ENCODE measurements at places on chromosomes 2 and 18. TPM values are rescaled to one million over a fixed set of nuclear protein-coding genes. Genes with fewer than 3 reads are reported as not detected.

IL36RN gene
- total RNA-seq: 1.0 TPM

- H3K27me3 ChIP-seq: no peaks in the 10 kb centered on the region
- DNase-seq: no peak
- no peaks in the 10 kb centered on the region for H3K36me3 ChIP-seq
Observed at GRCh38 chr2:202682274-202682673, 47.5 kb downstream of the FAM117B start.

- no peak overlapping the region for H3K4me3 ChIP-seq
- H3K27me3 ChIP-seq: no peaks in the 10 kb centered on the region
- peaks cover 61% of the 10 kb centered on the region for H3K4me1 ChIP-seq
- 0 out of 2 replicates have a peak, but pooled peaks cover 3% of the 10 kb centered on the region for H3K36me3 ChIP-seq
- H3K27ac ChIP-seq: peak overlapping the region; percentile 4
- DNase-seq: peak; percentile 21
Observed at GRCh38 chr2:220277445-220277975, 650.1 kb downstream of the SLC4A3 start.

DNA sequence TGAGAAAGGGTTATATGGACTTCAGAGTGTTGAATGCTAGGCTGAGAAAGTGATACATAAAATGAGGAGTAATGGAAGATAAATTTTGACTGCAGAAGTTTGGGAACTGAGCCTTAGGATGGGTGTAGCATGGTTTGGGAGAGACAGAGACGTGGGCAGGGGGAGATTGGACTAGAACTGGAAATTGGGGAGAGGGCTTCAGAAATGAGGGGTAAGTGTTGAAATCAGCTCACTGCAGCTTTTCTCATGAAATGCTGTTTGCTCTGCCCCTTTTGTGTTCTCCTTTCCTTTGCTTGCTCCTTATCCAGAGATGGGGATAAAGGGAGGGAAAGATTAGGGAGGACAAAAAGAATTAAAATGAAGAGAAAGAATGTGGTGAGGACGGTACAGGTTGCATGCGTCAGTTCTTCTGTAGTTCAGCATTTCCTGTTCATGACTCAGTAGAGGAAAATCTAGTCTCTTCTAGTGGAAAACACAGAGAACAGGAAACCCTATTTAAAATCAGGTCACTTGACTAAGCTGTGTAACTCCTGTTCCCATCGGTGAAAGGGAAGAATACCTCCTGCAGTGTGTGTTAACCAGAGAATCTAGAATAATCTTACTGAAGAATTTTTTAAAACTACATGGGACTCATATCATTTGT, 105.6 kb downstream of the CRIM1 start:
- H3K36me3 ChIP-seq: peaks cover 13% of the 10 kb centered on the region
- peak overlapping the region; percentile 79 for H3K27ac ChIP-seq
- no peaks in the 10 kb centered on the region for H3K27me3 ChIP-seq
- DNase-seq: no peak

GPR148 gene
- total RNA-seq: not detected

DNA sequence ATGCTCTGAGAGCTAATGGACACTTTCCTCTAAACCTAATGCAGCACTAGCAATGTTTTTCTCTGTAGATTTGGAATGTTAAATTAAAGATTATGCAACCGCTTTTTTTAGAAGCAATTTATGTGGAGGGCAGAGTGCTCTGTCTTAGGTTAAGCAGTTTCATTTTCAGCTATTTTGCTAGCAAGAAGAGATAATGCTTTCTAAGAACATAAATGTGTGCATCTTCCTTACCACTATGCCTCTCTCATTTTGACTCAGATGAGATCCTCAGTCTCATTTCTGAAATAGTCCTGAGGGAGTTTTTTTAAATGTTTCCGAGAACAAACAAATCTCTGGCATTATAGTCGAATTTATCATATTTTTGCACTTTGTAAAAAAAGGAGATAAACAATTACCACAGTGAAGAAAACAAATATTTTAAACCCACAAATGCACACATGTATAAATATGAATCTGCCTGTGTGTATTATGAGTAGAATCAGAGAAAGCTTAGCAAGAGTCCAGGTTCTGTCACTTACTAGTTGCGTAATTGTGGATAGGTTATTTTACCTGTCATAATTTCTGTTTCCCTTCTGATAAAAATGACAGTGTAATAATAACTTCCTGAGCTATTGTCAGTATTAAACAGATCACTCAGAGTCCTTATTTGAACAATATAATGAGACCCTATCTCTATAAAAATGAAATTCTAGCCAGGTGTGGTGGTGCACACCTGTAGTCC, 207.7 kb upstream of the CRIM1 start:
- no peaks in the 10 kb centered on the region for H3K36me3 ChIP-seq
- no peak overlapping the region for H3K27ac ChIP-seq
- no peak overlapping the region for H3K4me3 ChIP-seq
- H3K27me3 ChIP-seq: no peaks in the 10 kb centered on the region

SPATA3 gene
- total RNA-seq: not detected

- DNase-seq: no peak
- H3K36me3 ChIP-seq: no peaks in the 10 kb centered on the region
- H3K27me3 ChIP-seq: peaks cover 41% of the 10 kb centered on the region
Observed at GRCh38 chr2:10831400-10831985, 18.9 kb upstream of the PDIA6 start.

DNA sequence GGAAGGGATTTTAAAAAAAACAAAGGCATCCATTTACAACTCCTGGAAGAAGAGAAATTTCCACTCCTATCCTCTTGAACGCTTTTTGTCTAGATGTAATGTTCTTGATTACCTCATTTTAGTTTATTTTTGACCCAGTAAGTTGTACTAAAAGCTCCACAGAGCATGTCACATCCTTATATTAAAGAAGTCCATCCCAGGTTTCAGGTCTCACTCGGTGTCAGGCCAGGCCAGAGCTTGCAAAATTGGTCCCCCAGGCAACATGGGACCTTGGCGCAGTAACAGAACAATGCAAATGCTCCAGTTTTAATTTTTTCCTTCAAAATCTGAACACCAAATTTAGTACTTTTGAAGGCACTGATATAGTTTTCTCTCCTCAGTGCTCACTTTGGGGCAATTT, 218.4 kb upstream of the REV1 start:
- no peaks in the 10 kb centered on the region for H3K4me1 ChIP-seq
- H3K36me3 ChIP-seq: no peaks in the 10 kb centered on the region
- peaks cover 59% of the 10 kb centered on the region for H3K27me3 ChIP-seq
- DNase-seq: no peak

RAMP1 gene
- 48.5 TPM for total RNA-seq

BOK gene
- 72.8 TPM for total RNA-seq

GRCh38 chr2:108786008-108786353, 590 bp upstream of the CCDC138 start:
- H3K27ac ChIP-seq: peak overlapping the region; percentile 36
- H3K4me3 ChIP-seq: peak overlapping the region; percentile 89
- peaks cover 5% of the 10 kb centered on the region for H3K36me3 ChIP-seq
- H3K4me1 ChIP-seq: peaks cover 21% of the 10 kb centered on the region

- H3K4me1 ChIP-seq: peaks cover 62% of the 10 kb centered on the region
- H3K27ac ChIP-seq: no peak overlapping the region
- H3K4me3 ChIP-seq: no peak overlapping the region
- H3K27me3 ChIP-seq: no peaks in the 10 kb centered on the region
- H3K36me3 ChIP-seq: no peaks in the 10 kb centered on the region
Observed at GRCh38 chr18:56165601-56166355, 472.6 kb downstream of the TXNL1 start.

GRCh38 chr2:25103287-25103871, 61.5 kb downstream of the EFR3B start:
- H3K4me3 ChIP-seq: no peak overlapping the region
- DNase-seq: no peak
- peaks cover 13% of the 10 kb centered on the region for H3K4me1 ChIP-seq
- H3K27ac ChIP-seq: no peak overlapping the region

DNA sequence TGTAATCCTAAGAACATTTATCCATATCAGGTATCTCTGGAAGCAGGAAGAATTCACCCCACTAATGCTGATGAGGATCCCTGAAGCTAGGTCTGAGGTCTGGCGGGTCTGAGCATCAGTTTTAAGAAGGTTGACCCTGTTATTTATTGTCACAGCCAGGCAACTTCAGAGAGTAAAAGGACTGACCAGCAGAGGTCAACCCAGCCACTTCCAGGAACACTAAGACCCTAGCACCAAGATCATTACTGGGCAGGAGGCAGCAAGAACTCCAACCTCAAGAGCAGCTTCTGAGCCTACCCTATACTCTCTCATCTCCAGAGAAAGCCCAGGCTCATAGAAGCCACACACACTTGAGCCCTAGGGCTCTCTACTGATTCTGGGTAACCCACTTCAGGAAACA, 901.4 kb downstream of the DCDC2C start:
- no peak overlapping the region for H3K4me3 ChIP-seq
- H3K27me3 ChIP-seq: no peaks in the 10 kb centered on the region
- no peak for DNase-seq
- no peaks in the 10 kb centered on the region for H3K4me1 ChIP-seq
- H3K36me3 ChIP-seq: no peaks in the 10 kb centered on the region

ZNF514 gene
- 21.7 TPM for total RNA-seq

DNA sequence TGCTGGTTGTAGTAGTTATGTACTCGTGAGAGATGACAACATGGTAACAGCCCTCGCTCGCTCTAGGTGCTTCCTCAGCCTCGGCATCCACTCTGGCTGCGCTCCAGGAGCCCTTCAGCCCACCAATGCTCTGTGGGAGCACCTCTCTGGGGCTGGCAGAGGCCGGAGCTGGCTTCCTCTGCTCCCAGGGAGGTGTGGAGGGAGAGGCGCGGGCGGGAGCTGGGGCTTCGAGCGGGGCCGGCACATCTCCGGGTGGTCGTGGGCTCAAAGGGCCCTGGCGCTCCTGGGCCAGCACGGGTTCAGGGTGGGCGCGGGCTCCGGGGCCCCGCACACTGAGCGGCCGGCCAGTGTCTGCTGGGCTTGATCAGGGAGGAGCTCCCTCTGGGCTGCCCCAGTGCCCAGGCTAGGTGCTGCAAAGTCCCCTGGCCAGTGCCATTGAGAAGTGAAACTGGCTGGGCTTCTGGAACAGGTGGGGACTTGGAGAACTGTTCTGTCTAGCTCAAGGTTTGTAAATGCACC, 1012.1 kb downstream of the CNTNAP5 start:
- no peak for DNase-seq
- no peak overlapping the region for H3K27ac ChIP-seq
- H3K27me3 ChIP-seq: no peaks in the 10 kb centered on the region
- no peaks in the 10 kb centered on the region for H3K36me3 ChIP-seq
- no peak overlapping the region for H3K4me3 ChIP-seq

DNA sequence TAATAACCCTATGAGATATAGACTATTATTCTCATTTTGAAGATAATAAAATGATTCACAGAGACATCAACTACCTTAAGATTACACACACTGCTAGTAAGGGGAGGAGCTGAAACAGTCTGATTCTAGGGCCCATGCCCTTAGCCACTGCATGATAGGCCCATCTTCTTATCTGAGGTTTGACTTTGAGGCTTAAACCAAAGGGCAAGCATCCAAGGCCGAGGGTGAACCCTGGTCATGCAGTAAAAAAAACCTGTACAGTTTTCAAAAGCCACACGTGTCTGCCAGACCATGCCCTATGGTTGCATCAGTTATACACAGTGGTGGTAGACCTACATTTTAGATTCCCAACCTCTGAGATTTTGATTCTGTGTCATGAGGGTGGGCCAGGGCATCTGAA, 44.8 kb downstream of the POLE4 start:
- H3K4me1 ChIP-seq: no peaks in the 10 kb centered on the region
- H3K4me3 ChIP-seq: no peak overlapping the region
- no peak for DNase-seq
- no peaks in the 10 kb centered on the region for H3K36me3 ChIP-seq

GRCh38 chr2:147173189-147173581, 671.6 kb upstream of the ACVR2A start:
- DNase-seq: no peak
- H3K27ac ChIP-seq: no peak overlapping the region
- H3K4me3 ChIP-seq: no peak overlapping the region
- no peaks in the 10 kb centered on the region for H3K36me3 ChIP-seq

IL1A gene
- total RNA-seq: 0.55 TPM

GRCh38 chr2:240431661-240432424, 3.6 kb upstream of the GPC1 start:
- DNase-seq: no peak
- H3K36me3 ChIP-seq: no peaks in the 10 kb centered on the region
- no peak overlapping the region for H3K27ac ChIP-seq
- H3K4me3 ChIP-seq: no peak overlapping the region

DNA sequence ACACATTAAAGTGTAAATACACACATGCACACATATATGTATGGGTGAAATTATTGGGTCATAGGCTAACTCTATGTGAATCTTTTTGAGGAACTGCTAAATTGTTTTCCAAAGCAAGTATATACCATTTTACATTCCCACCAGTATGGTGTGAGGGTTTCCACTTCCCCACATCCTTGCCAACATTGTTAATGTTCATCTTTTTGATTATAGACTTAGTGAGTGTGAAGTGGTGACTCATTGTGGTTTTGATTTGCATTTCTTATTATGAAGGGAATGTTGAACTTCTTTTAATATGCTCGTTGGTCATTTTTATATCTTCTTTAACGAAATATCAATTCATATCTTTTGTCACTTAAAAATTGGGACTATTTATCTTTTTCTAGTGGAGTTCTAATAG, 181.8 kb upstream of the GCFC2 start:
- no peak overlapping the region for H3K4me3 ChIP-seq
- peaks cover 11% of the 10 kb centered on the region for H3K27me3 ChIP-seq

- no peaks in the 10 kb centered on the region for H3K4me1 ChIP-seq
- no peaks in the 10 kb centered on the region for H3K36me3 ChIP-seq
- no peak for DNase-seq
Observed at GRCh38 chr2:183898641-183899040, 699.7 kb upstream of the ZNF804A start.

DNA sequence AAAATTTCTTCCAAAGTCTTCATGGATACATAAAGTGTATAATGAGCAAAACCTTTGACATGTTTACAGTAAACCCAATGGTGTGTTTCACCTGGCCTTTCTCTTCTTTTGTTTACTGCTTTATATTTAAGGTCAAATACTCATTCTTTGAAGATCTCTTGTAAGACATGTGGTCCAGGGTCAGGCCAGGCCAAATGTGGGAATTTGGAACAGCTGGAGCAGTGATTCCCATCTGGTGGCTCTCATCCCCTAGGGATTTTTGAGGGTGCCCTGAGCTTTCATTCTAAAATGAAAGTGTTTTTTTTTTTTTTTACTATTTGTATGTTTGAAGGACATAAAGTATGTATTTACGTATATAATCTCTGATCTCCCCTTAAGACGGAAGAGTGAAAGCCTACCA, 13.8 kb upstream of the MGAT5 start:
- no peak overlapping the region for H3K4me3 ChIP-seq
- H3K27ac ChIP-seq: no peak overlapping the region
- no peaks in the 10 kb centered on the region for H3K27me3 ChIP-seq
- no peak for DNase-seq

- H3K27me3 ChIP-seq: no peaks in the 10 kb centered on the region
- peak overlapping the region; percentile 47 for H3K4me3 ChIP-seq
- peaks cover 9% of the 10 kb centered on the region for H3K36me3 ChIP-seq
- peak overlapping the region; percentile 20 for H3K27ac ChIP-seq
Observed at GRCh38 chr2:74457549-74458131, 598 bp upstream of the WBP1 start.

- H3K4me3 ChIP-seq: no peak overlapping the region
- H3K4me1 ChIP-seq: peaks cover 22% of the 10 kb centered on the region
- no peak overlapping the region for H3K27ac ChIP-seq
- no peak for DNase-seq
- no peaks in the 10 kb centered on the region for H3K36me3 ChIP-seq
Observed at GRCh38 chr2:207372483-207372882, 157.3 kb upstream of the CREB1 start.

ALKAL2 gene
- not detected for total RNA-seq

CRYGC gene
- not detected for total RNA-seq

DSG3 gene
- total RNA-seq: 0.13 TPM
